ENCODE measurements at places on chromosomes 3 and 15. TPM values are rescaled to one million over a fixed set of nuclear protein-coding genes. Genes with fewer than 3 reads are reported as not detected.

GXYLT2 gene
- 3.1 TPM for total RNA-seq

KLHL40 gene
- not detected for total RNA-seq

HMCES gene
- total RNA-seq, result 31.9 TPM

ADAMTS17 gene
- 5.2 TPM for total RNA-seq

DNA sequence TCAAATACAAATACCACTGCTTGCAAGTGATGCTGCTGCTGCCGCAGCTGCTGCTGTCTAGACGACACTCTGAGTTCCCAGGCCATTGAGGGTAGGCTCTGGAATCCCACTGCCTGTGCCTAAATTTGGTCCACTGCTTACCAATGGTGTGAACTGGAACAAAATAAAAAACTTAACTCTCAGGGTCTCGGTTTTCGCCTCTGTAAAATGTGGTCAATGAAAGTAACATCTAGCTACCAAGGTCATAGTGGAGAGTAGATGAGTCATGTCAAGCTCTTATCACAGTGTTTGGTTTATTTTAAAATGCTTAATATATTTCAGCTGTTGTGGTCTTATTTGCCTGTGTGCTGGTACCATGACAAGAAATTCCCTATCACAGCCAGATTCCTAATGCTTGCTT lies 299.3 kb downstream of the CLSTN2 start:
- H3K4me3 ChIP-seq, result no peak overlapping the region
- H3K27ac ChIP-seq, result no peak overlapping the region
- H3K4me1 ChIP-seq, result peaks cover 4% of the 10 kb centered on the region
- no peak for DNase-seq

- H3K4me1 ChIP-seq, result peaks cover 13% of the 10 kb centered on the region
- H3K4me3 ChIP-seq, result peak overlapping the region; percentile 94
- DNase-seq, result peak; percentile 99
- H3K36me3 ChIP-seq, result no peaks in the 10 kb centered on the region
- H3K27ac ChIP-seq, result peak overlapping the region; percentile 100
These were observed 554 bp upstream of the GSK3B start for GRCh38 chr3:120094776-120095225.

GRCh38 chr15:57150066-57150865 lies 226.0 kb upstream of the CGNL1 start:
- no peaks in the 10 kb centered on the region for H3K27me3 ChIP-seq
- H3K4me3 ChIP-seq, result no peak overlapping the region
- H3K4me1 ChIP-seq, result peaks cover 61% of the 10 kb centered on the region

GRCh38 chr15:29774900-29775299 lies 47.4 kb downstream of the TJP1 start:
- no peak for DNase-seq
- no peaks in the 10 kb centered on the region for H3K36me3 ChIP-seq
- no peaks in the 10 kb centered on the region for H3K4me1 ChIP-seq
- H3K27me3 ChIP-seq, result no peaks in the 10 kb centered on the region

- peak overlapping the region; percentile 33 for H3K27ac ChIP-seq
- H3K4me1 ChIP-seq, result no peaks in the 10 kb centered on the region
- no peak for DNase-seq
- no peaks in the 10 kb centered on the region for H3K36me3 ChIP-seq
- no peak overlapping the region for H3K4me3 ChIP-seq
- no peaks in the 10 kb centered on the region for H3K27me3 ChIP-seq
These were observed 115.0 kb downstream of the NR1D2 start for GRCh38 chr3:24060055-24060454.

- DNase-seq, result no peak
- peaks cover 14% of the 10 kb centered on the region for H3K4me1 ChIP-seq
- H3K36me3 ChIP-seq, result no peaks in the 10 kb centered on the region
- H3K27ac ChIP-seq, result no peak overlapping the region
- no peak overlapping the region for H3K4me3 ChIP-seq
- no peaks in the 10 kb centered on the region for H3K27me3 ChIP-seq
These were observed 2.2 kb downstream of the CHRNA5 start for GRCh38 chr15:78567531-78567930.

GRCh38 chr15:94015324-94015723 lies 216.0 kb upstream of the MCTP2 start:
- no peaks in the 10 kb centered on the region for H3K27me3 ChIP-seq
- no peak overlapping the region for H3K4me3 ChIP-seq
- DNase-seq, result no peak

DNA sequence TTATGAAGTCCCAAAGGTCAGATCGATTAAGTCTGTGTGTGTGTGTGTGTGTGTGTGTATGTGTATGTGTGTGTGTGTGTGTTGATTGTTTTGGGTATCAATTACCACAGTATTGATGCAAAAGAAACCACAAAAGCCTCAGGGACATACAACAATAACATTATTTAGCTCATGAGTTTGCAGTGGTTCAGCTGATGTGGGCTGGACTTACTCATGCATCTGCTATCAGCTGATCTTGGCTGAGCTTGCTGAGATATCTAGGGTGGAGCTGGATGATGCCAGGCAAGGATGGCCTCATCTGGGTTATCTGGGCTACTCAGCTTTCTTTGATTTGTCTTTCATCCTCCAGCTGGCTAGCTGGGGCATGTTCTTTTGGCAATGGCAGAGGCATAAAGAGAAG lies 82.4 kb upstream of the PRR23C start:
- no peaks in the 10 kb centered on the region for H3K27me3 ChIP-seq
- H3K27ac ChIP-seq, result no peak overlapping the region
- no peak overlapping the region for H3K4me3 ChIP-seq
- no peak for DNase-seq

GRCh38 chr3:41519746-41520145 lies 320.4 kb downstream of the CTNNB1 start:
- H3K4me3 ChIP-seq, result no peak overlapping the region
- H3K4me1 ChIP-seq, result no peaks in the 10 kb centered on the region
- no peak overlapping the region for H3K27ac ChIP-seq
- H3K27me3 ChIP-seq, result no peaks in the 10 kb centered on the region

DNA sequence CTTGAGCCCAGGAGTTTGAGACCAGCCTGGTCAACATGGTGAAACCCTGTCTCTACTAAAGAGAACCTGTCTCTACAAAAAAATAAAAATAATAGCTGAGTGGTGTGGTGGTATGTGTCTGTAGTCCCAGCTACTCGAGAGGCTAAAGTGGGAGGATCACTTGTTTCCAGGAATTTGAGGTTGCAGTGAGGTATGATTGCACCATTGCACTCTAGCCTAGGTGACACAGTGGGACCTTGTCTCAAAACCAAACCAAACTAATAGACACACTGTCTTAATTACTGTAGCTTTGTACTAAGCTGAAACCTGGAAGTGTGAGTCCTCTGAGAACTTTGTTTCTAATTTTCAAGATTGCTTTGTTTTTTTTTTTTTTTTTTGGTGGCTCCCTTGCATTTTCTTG lies 30.4 kb downstream of the MGA start:
- no peak for DNase-seq
- H3K27me3 ChIP-seq, result no peaks in the 10 kb centered on the region
- H3K4me1 ChIP-seq, result no peaks in the 10 kb centered on the region
- no peaks in the 10 kb centered on the region for H3K36me3 ChIP-seq

GRCh38 chr15:72092691-72093090 lies 25.3 kb downstream of the MYO9A start:
- no peaks in the 10 kb centered on the region for H3K36me3 ChIP-seq
- no peaks in the 10 kb centered on the region for H3K27me3 ChIP-seq
- H3K4me3 ChIP-seq, result no peak overlapping the region
- peaks cover 5% of the 10 kb centered on the region for H3K4me1 ChIP-seq
